Esophagus squamous epithelium (tissue), 5 donors: ENCODE measurements at places on chromosomes 3 and 15.

DNA sequence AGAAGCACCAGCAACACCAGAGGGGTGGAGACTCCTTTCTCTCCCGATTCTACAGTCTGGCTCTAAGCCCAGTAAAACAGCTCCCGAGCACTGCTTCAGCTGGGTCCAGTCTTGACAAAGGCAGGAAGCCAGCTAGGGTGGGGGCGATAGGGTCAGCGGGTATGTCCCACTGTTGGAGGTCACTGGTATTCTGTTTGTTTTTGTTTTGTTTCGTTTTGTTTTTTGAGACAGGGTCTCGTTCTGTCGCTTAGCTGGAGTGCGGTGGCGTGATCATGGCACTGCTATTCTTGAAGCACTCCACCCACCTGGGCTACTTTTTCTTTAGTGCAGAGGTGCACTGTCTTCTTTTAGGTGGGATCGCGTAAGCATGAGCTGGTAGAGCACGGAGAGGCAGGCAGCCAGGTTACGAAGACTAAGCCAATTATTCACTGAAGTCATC lies 16.3 kb downstream of the GCSAM start:
- no peak for DNase-seq
- peaks cover 57% of the 10 kb centered on the region for H3K36me3 ChIP-seq
- no peak overlapping the region for H3K27ac ChIP-seq
- H3K27me3 ChIP-seq: no peaks in the 10 kb centered on the region

- H3K4me1 ChIP-seq: no peaks in the 10 kb centered on the region
- no peak overlapping the region for H3K4me3 ChIP-seq
- H3K27me3 ChIP-seq: no peaks in the 10 kb centered on the region
- no peak for DNase-seq
- no peaks in the 10 kb centered on the region for H3K36me3 ChIP-seq
These were observed 246.1 kb downstream of the NFKBIZ start for GRCh38 chr3:102095383-102095782.

DNA sequence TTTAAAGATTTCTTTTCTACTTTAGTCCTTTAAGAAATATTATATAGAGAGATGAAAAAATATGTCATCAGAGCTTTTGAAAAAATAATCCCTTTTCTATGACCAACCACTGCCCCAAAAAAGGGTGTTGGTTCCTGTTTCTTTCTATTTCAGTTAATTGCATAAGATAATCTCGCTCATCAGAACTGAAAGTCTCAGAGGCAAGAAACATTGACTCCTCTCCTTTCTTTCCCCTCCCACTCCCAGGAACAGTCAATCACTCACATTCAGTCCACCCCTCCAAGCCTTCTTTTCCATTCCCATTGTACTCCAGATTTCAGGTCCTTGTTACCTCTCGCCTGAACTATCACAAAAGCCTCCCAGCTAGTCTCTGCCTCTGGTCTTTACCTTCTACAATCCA lies 153.7 kb upstream of the ABI3BP start:
- H3K27ac ChIP-seq: no peak overlapping the region
- no peak for DNase-seq
- H3K27me3 ChIP-seq: no peaks in the 10 kb centered on the region
- no peaks in the 10 kb centered on the region for H3K36me3 ChIP-seq

- no peak overlapping the region for H3K4me3 ChIP-seq
- peak overlapping the region; percentile 91 for H3K27ac ChIP-seq
- no peaks in the 10 kb centered on the region for H3K36me3 ChIP-seq
- no peaks in the 10 kb centered on the region for H3K27me3 ChIP-seq
- H3K4me1 ChIP-seq: peaks cover 27% of the 10 kb centered on the region
These were observed 1.9 kb upstream of the PLCD1 start for GRCh38 chr3:38031022-38031994.

DNA sequence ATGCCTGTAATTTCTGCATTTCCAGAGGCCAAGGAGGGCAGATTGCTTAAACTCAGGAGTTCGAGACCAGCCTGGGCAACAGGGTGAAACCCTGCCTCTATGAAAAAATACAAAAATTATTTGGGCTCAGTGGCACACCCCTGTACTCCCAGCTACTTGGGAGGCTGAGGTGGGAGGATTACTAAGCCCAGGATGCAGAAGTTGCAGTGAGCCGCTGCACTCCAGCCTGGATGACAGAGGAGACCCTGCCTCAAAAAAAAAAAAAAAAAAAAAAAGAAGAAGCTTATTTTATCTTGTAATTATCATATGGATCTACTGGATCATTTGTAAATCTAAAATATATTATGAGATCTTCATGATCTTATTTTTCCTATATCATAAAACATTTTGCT lies 84.1 kb downstream of the PPCDC start:
- no peaks in the 10 kb centered on the region for H3K27me3 ChIP-seq
- H3K4me1 ChIP-seq: peaks cover 22% of the 10 kb centered on the region
- DNase-seq: no peak
- H3K36me3 ChIP-seq: no peaks in the 10 kb centered on the region
- H3K27ac ChIP-seq: no peak overlapping the region

DNA sequence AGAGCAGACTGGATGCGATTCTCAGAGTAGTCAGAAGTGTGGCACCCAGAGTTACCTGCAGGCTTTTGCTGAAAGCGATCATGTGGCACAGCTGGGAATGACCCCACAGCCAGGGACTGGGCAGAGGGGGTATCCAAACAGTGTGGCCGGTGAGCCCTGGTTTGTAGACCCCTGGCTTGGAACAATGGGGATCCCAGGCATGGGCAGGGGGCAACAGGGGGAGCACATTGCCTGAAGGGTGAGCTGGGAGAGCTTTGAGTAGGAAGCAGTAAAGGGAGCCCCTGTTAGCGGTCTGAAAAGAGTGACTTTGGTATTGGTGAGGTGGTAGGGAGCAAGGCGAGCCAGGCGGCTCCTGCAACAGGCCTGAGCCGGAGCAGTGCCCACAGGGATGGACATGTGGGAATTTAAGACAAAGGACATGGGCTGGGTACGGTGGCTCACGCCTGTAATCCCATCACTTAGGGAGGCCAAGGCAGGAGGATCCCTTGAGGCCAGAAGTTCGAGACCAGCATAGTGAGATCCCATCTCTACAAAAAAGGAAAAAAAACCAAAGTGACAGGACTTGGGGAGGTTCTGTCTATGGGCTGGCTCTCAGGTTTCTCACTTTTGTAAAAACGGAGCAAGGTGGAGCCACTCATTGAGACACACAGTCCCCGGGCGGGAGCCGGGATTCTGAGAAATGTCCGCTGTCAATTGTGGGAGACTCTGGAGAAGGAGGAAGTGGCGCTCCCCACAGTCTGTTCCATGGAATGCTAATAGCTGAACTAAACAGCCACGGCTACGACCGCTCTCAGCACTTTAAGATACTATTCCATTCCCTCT lies 223.8 kb upstream of the LYSMD4 start:
- H3K27me3 ChIP-seq: no peaks in the 10 kb centered on the region
- no peak for DNase-seq
- no peak overlapping the region for H3K27ac ChIP-seq
- no peaks in the 10 kb centered on the region for H3K36me3 ChIP-seq

- H3K27me3 ChIP-seq: no peaks in the 10 kb centered on the region
- no peaks in the 10 kb centered on the region for H3K4me1 ChIP-seq
- no peak overlapping the region for H3K4me3 ChIP-seq
- H3K27ac ChIP-seq: no peak overlapping the region
- DNase-seq: no peak
These were observed 555.1 kb upstream of the NAALADL2 start for GRCh38 chr3:174303907-174304560.

- DNase-seq: no peak
- no peaks in the 10 kb centered on the region for H3K36me3 ChIP-seq
- H3K4me3 ChIP-seq: no peak overlapping the region
- H3K4me1 ChIP-seq: no peaks in the 10 kb centered on the region
- no peak overlapping the region for H3K27ac ChIP-seq
These were observed 241.2 kb downstream of the KLF13 start for GRCh38 chr15:31567861-31568260.

- H3K36me3 ChIP-seq: no peaks in the 10 kb centered on the region
- no peak for DNase-seq
- H3K4me3 ChIP-seq: no peak overlapping the region
- H3K27me3 ChIP-seq: no peaks in the 10 kb centered on the region
- H3K4me1 ChIP-seq: peaks cover 6% of the 10 kb centered on the region
These were observed 20.0 kb downstream of the GLB1 start for GRCh38 chr3:33076952-33077351.

GRCh38 chr3:13039213-13039896 lies 33.9 kb downstream of the IQSEC1 start:
- DNase-seq: no peak
- no peaks in the 10 kb centered on the region for H3K36me3 ChIP-seq
- H3K27me3 ChIP-seq: peaks cover 21% of the 10 kb centered on the region
- no peak overlapping the region for H3K4me3 ChIP-seq
- no peak overlapping the region for H3K27ac ChIP-seq
- H3K4me1 ChIP-seq: no peaks in the 10 kb centered on the region

DNA sequence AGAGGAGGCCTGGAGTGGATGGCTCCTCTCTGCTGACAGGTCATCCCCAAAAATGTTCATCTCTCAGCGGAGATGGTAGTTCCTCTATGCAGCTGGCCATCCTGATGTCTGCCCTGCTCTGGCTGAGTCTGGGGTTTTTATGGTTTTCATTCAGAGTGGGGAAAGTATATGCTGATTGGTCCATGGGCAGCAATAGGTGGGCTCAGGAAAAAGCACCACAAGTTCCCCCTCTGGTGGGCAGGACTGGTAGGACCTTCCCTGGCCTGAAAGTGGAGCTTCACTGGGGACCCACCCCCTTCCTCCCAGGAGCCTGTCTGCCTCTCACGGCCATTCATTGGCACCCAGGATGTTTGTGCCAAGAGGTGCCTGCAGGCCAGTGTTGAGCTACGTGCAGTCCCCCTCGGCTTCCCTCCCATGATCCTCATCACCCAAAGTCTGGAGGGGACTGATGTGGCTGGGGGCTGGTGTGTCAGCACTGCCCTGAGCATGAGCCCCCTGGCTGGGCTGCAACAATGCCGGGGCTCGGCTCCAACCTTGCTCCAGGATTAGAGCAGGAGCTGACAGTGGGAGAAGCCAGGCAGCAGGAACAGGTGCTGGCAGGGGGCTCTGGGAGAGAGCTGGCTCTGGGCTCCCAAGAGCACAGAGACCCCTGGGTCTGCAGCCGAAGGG lies 13.1 kb upstream of the BLOC1S6 start:
- H3K27me3 ChIP-seq: no peaks in the 10 kb centered on the region
- no peaks in the 10 kb centered on the region for H3K4me1 ChIP-seq
- DNase-seq: no peak
- no peaks in the 10 kb centered on the region for H3K36me3 ChIP-seq
- no peak overlapping the region for H3K27ac ChIP-seq

DNA sequence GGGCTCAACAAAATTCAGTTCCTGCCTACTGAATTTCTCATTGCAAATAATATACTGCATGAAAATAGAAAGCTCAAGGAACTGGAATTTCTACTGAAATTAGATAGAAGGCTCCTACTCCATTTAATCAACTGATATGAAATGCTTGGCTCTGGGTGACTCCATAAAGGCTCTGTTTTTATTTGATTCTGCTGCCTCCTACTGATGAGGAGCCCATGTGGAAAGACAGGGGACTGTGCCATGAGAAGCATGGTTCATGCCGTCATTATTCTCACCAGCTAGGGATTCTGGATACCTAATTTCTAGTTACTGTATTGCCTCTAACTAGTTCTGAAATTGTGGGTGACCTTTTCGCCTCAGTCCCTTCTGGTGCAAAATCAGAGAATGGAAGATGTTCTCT lies 366.2 kb upstream of the DPH6 start:
- no peaks in the 10 kb centered on the region for H3K36me3 ChIP-seq
- no peak for DNase-seq
- no peaks in the 10 kb centered on the region for H3K4me1 ChIP-seq
- no peak overlapping the region for H3K4me3 ChIP-seq
- no peaks in the 10 kb centered on the region for H3K27me3 ChIP-seq

- no peaks in the 10 kb centered on the region for H3K4me1 ChIP-seq
- no peaks in the 10 kb centered on the region for H3K36me3 ChIP-seq
- no peak for DNase-seq
These were observed 58.0 kb downstream of the CGGBP1 start for GRCh38 chr3:88000853-88001252.

DNA sequence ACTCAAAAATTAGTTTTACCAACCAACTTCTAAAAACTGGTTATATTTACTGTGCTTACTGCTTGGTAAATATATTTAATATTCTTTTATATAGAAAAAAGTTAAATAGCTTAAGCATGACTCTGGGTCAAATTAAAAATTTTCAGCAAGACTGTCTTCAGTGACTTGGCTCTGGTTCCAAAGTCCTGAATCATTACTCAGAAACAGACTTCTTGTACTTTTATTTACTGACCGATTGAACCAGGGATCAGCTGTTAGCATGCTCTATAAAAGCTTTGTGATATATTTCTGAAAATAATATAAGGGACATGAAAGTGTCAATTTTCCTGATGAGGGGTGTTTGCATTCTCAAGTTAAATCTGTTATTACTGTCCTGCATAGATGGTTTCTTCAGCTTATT lies 164.3 kb downstream of the MCTP2 start:
- H3K4me1 ChIP-seq: no peaks in the 10 kb centered on the region
- no peaks in the 10 kb centered on the region for H3K27me3 ChIP-seq
- H3K27ac ChIP-seq: no peak overlapping the region
- no peak overlapping the region for H3K4me3 ChIP-seq
- DNase-seq: no peak
- peaks cover 15% of the 10 kb centered on the region for H3K36me3 ChIP-seq

GRCh38 chr15:62477929-62478328 lies 312.8 kb upstream of the C2CD4B start:
- peaks cover 33% of the 10 kb centered on the region for H3K4me1 ChIP-seq
- no peak for DNase-seq
- no peak overlapping the region for H3K27ac ChIP-seq
- H3K4me3 ChIP-seq: no peak overlapping the region

DNA sequence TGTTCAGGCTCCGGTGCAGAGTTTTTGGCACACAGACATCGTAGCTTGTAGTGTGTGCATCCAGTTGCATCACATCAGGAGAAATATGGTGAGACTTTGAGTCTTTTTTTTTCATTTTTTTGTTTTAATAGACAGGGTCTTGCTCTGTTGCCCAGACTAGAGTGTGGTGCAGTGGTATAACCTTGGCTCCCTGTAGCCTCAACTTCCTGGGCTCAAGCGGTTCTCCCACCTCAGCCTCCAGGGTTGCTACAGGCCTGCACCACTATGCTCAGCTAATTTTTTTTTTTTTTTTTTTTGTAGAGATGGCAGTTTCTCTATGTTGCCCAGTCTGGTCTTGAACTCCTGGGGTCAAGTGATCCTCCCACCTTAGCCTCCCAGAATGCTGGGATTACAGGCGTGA lies 51.1 kb upstream of the TEX264 start:
- no peaks in the 10 kb centered on the region for H3K27me3 ChIP-seq
- no peaks in the 10 kb centered on the region for H3K36me3 ChIP-seq
- DNase-seq: no peak
- peaks cover 31% of the 10 kb centered on the region for H3K4me1 ChIP-seq

DNA sequence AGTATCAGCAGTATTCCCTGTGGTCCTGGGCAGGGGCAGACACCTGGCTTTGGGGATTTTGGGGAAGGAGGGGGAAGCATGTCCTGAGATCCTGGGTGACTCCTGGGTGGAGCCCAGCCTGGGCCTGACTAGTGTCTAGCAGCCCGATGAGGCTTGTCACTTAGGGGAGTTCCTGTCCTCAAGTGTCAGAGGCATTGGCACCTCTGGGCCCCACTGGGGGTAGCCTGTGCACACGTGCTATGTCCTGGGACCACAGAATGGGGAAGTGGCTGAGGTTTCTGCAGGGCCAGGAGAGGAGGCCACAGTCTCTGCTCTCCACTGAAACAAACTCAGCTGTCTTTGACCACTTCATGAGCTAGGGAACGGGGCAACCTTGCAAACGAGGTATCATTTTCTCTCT lies 31.5 kb upstream of the ADCY5 start:
- DNase-seq: no peak
- H3K27ac ChIP-seq: no peak overlapping the region
- H3K27me3 ChIP-seq: no peaks in the 10 kb centered on the region
- no peaks in the 10 kb centered on the region for H3K36me3 ChIP-seq
- H3K4me3 ChIP-seq: no peak overlapping the region

GRCh38 chr15:51144021-51144532 lies 49.4 kb upstream of the TNFAIP8L3 start:
- H3K4me3 ChIP-seq: no peak overlapping the region
- DNase-seq: no peak
- no peaks in the 10 kb centered on the region for H3K36me3 ChIP-seq
- no peak overlapping the region for H3K27ac ChIP-seq
- H3K27me3 ChIP-seq: no peaks in the 10 kb centered on the region
